ENCODE measurements at places on chromosomes 11 and 22.
A peak's percentile ranks its signal among the peaks of the same experiment; 100 is the strongest.

DNA sequence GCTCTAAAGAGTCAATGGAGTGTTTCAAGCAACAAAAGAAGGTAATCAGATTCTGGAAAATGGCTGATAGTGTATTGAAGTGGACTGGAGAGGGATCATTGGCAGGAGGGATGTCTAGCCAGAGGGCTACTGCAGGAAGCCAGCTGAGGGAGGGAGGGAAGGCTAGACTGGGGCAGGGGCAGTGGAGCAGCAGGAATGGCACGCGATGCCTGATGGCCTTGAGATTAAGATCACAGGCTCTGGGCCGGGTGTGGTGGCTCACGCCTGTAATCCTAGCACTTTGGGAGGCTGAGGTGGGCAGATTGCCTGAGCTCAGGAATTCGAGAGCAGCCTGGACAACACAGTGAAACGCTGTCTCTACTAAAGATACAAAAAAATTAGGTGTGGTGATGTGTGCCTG is 47.5 kb upstream of the PRDM11 start:
- no peak for DNase-seq

DNA sequence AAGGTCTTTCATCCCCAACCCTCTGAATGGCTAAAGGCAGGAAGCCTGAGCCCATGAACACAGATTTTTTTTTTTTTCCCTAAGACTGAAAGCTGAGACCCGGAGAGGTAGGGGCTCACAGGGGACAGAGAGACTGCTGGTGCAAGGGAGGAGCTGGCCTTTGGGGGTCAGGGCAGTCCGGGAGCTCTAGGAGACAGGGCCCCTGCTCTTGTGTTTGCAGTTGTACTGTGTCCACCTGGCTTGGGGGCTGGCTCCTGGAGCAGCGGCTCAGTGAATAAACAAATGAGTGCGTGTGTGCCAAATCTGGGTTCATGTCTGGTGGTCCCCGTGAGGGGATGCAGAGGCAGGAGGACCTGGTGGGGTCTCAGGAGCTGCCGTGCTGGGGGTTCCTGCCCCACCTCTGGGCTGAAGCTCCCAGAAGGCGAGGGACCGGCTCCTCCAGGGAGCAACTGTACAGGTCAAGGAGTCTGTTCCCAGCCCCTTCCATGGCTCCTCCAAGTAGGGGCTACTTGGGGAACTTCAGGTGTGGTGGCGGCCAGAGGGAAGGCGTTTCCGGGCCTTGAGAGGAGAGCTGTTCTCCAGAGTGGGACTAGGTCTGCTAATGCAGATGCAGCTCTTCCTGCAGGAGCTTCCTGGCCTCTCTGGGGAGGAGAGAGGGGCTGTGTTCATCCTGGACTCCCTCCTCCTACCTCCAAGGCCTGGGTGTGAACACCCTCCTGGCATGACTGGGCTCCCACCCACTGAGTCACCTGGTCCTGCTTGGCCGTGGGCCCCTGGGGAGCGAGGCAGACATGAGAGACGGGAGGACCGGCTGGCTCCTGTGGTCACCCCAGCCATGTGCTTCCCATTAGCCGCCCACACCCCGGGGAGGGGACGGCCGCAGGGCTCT is 57.6 kb downstream of the FBXO7 start:
- no peak for DNase-seq

GRCh38 chr22:39139933-39140332 is 12.5 kb downstream of the CBX7 start:
- no peak for DNase-seq

- DNase-seq, result no peak
Observed at GRCh38 chr11:1504581-1505290, 18.2 kb upstream of the MOB2 start.

DNA sequence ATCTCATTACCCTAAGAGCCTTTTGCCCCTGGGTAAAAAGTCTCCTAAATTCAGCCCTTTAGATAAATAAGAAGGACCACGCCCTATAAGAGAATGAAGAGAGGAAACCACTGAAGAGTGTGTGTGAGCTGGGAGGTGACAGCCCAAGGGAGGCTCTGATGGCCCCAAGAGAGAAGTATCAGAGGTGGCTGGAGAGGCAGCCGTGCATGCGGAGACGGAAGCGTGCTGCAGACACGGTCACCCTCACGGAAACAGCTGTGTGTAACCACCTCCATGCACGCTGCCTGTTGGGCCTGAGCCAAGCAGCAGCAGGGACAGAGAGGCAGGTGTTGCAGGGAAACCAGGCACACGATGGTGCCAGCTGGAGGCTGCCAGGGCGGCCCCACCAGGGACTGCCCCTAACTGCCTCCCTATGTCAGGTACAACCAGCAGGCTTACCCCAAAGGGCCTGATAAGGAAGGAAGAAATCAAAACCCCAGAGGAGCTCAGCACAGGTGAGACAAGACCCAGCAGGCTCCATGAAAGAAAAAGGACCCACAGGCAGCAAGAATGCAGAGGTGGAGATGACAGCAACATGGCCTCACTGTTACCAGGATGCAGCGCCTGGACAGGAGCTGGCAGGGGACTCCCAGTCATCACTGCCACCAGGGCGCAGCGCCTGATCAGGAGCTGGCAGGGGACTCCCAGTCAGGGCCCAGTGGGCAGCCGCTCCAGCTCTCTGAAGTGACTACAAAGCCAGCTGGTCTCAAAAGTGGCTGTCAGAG is 7.8 kb downstream of the LARGE2 start:
- peak; percentile 56 for DNase-seq

DNA sequence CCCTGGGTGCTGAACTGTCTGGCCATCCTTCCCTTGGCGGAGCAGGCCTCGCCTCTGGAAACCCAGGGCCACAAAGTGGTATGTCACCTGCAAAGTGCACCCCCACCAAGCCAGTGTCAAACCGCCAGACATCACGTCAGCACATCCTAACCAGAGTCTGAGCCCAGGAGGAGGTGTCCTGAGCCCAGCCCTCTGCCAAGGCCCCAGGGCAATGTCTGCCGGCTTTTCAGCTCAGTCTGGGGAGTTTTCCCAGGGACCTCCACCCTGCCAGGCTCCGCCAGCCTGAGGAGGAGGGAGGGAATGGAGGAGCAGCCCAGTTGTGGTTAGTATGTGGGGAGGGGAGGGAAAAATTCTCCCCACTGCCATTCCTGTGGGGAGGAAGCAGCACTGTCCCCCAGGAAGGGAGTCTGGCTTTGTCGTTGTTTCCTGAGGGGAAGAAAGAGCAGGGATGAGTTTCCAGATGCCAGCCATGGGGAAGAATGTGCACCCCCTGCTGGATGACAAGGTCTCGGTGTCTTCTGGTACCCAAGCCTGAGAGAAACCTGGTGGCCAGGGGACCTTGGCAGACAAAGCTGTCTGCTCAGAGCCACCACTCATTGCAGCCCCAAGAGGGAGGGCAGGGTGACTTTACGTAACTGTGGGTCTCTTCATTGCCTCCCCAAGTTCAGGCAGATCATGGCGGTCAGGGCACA is 81.4 kb upstream of the CD82 start:
- DNase-seq, result no peak

DNA sequence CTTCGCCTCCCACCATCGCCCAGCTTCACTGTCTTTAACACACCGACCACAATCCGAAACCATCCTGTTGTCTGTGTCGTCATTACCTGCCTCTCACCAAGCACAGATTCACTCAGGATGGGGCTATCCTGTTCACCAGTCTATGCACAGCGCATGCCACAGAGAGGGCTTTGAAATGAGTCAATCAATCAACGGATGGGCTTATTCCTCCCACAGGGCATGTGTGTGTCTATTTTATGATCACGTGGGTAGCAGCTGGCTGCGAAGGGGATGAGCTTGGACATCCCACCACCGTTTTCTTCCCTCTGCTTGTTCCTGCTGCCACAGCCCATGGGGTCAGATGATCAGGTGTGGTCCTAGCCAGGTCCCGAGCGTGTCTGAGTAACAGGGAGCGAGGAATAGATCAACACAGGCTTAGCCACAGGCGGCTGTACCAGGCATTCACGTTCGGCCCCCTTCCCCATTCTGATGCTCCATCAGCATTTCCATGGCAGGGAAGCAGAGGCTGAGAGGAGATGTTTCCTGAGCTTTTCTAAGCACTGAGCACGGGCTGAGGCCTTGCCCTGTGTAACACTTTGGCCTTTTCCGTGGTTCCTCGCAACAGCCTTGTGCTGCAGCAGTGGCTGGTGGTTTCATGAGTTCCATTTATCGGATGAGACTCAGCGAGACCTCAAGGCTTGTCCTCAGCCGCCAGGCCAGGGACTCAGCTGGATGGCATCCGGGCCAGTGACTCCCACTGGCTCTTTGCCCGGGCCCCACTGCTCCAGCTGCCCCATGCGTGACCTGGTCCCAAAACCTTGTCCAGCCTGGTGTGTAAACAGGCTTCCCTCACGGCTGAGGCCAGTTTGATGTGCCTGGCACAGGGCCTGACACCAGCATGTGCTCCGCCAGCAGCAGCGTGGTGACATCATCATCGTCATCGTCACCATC is 48.1 kb upstream of the FGF3 start:
- DNase-seq, result no peak

DNA sequence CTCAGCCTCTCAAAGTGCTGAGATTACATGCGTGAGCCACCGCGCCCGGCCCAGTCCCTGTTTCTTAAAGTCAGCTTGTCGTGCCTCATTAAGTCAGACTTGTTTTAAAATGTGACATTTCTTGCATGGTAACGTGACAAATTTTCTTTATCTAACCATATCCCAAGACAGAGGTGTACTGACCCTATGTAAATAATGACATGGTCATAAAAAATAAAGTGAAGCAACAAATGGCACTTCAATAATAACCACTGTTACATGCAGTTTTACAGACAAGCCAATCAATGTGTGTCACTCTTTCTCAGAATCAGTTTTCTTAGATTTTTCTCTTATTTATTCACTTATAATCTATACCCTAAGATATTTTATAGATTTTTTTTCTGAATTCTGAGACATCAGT is 26.5 kb upstream of the SIK2 start:
- no peak for DNase-seq

GRCh38 chr11:59708537-59708936 is 5.1 kb downstream of the OR10V1 start:
- DNase-seq, result no peak

DNA sequence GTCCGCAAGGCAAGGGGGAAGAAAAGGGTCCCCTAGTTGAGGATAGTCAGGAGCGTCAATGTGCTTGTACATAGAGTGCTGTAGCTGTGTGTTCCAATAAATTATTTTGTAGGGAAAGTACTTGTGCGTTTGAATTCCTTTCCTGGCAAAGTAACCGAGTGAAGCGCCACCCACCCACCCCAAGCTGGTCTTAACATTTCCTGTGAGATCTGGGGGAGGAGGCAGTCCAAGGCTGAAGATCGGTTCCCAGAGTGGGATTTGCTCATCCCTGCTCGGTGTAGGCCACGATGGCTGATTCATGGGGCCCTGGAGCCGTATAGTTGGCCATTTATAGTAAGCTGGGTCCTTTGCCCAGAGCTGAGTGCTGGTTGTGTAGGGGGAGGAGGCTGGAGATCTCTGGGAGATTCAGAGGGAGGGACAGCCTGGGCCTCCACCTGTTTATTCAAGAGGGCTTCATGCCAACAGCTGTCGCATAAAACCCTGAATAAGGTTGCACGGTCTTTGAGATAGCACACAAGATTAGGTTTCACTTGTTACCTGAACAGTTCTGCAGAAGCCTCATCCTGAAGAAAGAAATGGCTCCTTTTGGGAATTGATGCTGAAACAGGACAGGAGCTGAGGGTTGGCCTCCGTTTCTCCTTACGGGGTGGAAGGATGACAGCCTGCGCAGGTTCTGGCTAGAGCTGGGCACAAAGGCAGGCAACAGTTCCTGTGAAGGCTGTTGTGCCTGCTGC is 2.4 kb downstream of the ATF4 start:
- peak; percentile 43 for DNase-seq

DNA sequence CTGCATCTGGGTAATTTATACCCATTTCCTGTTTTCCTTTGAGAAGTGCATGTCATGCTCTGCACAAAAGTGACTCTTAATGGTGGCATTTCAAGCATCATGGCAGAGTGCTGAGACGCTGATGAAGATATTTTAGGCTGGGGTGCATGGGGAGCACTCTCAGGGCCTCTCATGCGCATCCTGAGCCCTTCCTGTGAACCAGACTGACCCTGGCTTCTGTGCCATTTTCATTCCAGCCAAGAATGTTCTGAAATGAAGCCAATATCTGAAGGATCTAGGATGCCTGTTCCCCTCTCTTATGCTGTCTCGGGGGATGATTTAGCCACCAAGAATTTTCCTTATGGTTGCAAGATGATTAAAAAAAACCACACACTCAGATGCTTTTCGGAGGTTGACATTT is 61.5 kb downstream of the MIAT start:
- DNase-seq, result no peak

DNA sequence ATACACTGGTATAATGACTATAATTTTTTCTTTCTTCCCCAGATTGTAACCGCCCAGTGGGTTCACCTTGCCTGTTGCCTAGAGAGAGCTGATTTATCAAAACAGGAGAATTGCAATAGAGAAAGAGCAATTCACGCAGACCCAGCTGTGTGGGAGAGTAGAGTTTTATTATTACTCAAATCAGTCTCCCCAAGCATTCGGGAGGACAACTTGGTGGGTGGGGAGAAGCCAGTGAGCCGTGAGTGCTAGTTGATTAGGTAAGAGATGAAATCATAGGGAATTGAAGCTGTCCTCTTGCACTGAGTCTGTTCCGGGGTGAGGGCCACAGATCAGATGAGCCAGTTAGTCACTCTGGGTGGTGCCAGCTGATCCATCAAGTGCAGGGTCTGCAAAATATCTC is 73.2 kb downstream of the SLC35F2 start:
- DNase-seq, result no peak

GRCh38 chr11:67656278-67656922 is 5.9 kb upstream of the ACY3 start:
- DNase-seq, result no peak

GRCh38 chr11:46294365-46295309 is 17.2 kb downstream of the CREB3L1 start:
- DNase-seq, result no peak

GRCh38 chr11:75072582-75072981 is 24.1 kb downstream of the OR2AT4 start:
- DNase-seq, result no peak

GRCh38 chr11:96309016-96309642 is 33.9 kb downstream of the MAML2 start:
- no peak for DNase-seq

DNA sequence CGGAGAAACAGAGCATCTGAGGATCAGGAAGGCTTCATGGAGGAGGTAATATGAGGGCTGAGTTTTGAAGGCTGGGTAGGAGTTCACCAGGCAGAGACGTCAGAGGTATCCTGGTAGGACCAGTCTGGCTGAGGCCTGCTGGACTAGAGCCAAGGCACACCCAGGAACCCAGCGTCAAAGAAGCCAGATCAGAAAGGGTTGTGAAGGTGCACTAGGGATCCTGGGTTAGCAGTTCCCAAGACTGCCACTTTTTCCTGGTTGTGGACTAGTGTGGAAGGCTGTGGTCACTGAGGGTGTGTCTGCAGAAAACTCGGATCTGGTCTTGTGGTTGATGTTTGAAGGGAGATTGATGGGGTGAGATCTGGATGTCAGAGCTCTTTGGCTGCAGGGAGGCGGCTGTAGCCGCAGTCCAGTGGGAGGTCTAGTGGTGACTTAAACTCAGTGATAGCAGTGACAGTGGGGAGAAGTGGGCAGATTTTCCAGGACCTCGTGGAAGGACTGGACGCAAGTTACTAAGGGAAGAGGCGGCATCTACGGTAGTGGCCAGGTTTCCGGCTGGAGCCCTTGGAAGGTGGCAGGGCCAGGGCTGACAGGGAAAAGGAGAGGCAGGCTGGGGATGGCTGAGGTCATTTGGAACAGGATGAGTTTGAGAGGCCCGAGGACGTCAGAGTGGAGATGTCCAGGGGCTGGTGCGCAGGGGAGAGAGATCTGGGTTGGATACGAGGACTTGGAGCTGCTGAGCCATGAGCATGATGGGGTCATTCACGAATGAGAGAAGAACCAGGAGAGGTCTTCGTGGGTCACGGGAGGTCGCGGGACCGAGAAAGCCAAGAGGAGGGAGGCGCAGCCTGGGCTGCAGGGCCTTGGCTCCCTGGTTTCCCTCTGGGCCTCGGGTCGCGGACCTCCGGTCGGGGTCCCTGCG is 10.9 kb downstream of the RELA start:
- no peak for DNase-seq

GRCh38 chr11:132123854-132124835 is 753.7 kb downstream of the NTM start:
- DNase-seq, result no peak

Data from CD4-positive, alpha-beta T cell treated with Interleukin-21 for 1 hour (primary cell).